ENCODE measurements at places on chromosomes 6 and 20.
A peak's percentile ranks its signal among the peaks of the same experiment; 100 is the strongest.

- DNase-seq: peak; percentile 12
Observed at GRCh38 chr6:37483917-37484785, 15.5 kb downstream of the CCDC167 start.

DNA sequence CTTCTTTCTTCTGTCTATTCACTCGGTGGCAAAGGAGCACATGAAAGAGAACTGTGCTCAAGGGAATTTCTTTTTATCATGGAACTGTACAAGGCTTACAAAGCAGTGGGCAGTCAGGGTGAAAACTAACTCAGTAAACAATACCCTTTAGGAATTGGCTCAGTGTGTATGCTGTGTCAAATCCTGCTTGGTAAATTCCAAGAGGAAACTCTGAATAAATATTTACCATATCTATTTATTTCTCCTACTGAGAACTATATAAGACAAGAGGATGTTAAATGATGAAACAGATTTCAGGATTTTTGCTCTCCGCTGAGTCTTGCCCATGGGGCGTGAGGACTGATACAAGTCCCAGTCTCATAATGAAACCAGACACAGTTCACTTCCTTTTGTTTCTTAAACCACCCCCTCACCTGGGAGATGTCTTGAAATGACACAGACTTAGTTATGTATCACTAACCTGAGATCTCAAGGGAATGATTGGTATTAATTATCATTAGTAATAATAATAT is 188.8 kb downstream of the BACH2 start:
- peak; percentile 79 for DNase-seq

DNA sequence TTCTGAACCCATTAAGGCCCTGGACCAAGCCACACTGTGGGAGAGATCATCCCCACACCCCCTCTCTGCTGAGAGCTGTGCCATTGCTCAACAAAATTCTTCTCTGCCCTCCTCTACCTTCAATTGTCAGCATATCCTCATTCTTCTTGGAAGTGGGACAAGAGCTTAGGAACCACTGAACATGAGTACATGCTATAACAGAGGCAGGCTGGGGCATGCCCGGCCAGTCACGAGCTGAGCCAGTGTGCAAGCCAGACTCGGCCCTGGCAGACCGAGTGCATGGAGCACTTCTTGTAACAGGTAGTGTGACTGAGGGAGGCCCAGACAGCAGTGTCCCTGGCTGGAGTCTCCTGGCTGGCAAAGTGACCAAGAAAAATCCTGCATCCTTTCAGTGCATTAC is 149.2 kb downstream of the MOXD1 start:
- DNase-seq: no peak

GRCh38 chr6:170291271-170292110 is 613 bp upstream of the DLL1 start:
- DNase-seq: no peak

DNA sequence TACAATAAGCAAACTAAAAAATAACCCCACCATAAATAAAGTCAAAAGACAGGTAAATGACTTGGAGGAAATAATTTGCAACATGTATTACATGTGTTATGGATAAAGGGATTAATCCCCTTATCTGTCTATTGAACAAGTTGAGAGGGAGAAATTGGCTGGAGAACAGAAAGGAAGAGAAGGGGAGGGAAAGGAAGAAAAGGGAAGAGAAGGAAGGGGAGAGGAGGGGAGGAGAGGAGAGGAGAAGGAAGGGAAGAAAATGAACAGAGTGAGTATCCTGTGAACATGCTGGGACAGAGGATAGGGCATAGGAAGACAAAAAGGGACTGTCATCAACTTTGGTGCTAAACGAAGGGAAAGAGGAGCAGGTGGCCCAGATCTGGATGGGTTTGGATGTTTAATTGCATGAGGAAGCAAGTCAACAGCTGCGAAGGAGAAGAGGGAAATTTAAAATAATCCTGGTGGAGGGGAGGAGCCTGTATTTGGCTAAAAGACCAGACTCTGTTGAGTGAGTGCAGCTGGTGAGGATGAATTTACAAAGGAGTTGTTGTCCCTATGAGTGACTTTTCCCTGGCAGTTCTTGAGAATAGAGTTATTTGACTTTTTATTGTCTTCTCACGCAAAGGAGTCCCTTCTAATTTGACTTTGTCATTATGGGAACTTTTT is 14.2 kb upstream of the SHLD1 start:
- no peak for DNase-seq
